ENCODE measurements at places on chromosomes 3 and 15.

GRCh38 chr3:181554233-181554765 is 157.4 kb upstream of the SOX2 start:
- DNase-seq: no peak

- no peak for DNase-seq
Observed at GRCh38 chr15:25905140-25905539, 42.0 kb upstream of the ATP10A start.

GRCh38 chr3:146250449-146251382 is at the start of gene PLSCR4:
TSS of gene PLSCR4 (minus strand) at chr3:146251105. CDS start at chr3:146222071, 29,034 bp downstream.
- DNase-seq: peak; percentile 91

DNA sequence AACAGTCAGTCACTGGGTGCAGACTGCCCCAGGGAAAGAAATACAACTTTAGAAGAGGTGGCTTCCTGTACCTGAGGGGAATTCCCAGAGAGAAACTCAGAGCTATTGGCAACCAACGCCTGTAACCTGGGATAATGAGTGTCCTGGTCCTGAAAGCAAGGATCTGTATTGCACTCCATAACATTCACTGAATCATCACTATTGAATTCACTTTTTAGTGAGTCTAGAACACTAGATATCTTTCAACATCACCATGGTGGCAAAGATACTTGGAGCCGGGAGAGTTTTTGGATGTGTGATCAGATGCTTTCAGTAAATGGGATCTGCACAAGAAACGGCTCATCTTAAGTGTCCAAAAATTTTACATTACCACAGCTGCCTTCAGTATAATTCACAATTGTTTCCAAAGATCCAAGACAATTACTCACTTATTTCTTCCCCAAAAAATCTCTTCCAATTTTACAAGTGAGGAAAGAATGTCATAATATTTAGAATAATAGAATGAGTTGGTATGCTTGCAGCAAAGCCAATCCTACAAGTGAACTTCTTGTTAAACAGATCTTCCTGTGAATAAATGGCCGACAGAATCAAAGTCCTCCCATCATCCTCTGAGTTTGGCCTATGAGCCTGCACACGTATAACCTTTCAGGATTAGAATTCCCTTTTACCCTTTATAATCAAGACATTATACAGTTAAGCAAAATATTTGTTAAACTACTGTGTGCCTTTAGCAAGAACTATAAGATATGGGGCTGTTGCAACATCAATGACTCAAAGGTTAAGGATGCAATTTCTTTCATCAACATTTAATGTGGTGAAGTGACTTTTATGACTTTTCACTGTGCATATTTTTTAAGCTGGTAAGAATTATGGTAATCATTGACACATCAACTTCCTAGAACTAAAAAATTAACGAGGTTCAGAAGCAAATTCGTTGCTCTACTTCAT is 243.3 kb upstream of the COL8A1 start:
- DNase-seq: no peak

DNA sequence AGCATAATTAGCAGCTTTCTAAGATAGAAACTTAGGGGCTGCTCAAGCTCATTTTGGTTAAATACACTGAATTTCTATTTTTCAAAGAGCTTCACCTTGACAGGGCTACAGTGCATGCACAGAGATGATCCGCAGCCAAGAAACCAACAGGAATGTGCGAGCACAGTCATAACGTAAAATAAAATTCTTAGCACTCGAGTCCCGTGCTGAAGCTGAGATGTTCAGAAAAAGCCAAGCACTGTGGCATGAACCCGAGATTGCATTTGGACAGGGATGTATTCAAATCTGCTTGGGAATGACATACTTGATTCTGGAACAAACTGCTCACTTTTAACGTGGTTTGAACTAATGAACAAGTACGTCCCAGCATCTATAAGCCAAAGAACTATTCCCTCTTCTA is 340.3 kb downstream of the FOXP1 start:
- DNase-seq: no peak

- no peak for DNase-seq
Observed at GRCh38 chr3:59366218-59366617, 316.4 kb upstream of the CFAP20DC start.

- DNase-seq: no peak
Observed at GRCh38 chr3:52838561-52839267, 3.9 kb upstream of the MUSTN1 start.

GRCh38 chr3:142896201-142896755 is 7.4 kb upstream of the PCOLCE2 start:
- no peak for DNase-seq
